Panc1 (cell line): ENCODE measurements at places on chromosomes 2 and 18. TPM values are rescaled to one million over a fixed set of nuclear protein-coding genes. Genes with fewer than 3 reads are reported as not detected.

GRCh38 chr2:189175869-189176433 is 3.6 kb downstream of the COL5A2 start:
- peaks cover 31% of the 10 kb centered on the region for H3K4me1 ChIP-seq
- no peak for DNase-seq
- peak overlapping the region; percentile 84; the same call in 1 of the 2 replicates for H3K27ac ChIP-seq
- H3K4me3 ChIP-seq, result peak overlapping the region; percentile 64

- H3K27ac ChIP-seq, result no peak overlapping the region
- no peak for DNase-seq
Measured at GRCh38 chr18:22796113-22796512, 137.0 kb upstream of the RBBP8 start.

Gene ALPI
- total RNA-seq, result not detected

DNA sequence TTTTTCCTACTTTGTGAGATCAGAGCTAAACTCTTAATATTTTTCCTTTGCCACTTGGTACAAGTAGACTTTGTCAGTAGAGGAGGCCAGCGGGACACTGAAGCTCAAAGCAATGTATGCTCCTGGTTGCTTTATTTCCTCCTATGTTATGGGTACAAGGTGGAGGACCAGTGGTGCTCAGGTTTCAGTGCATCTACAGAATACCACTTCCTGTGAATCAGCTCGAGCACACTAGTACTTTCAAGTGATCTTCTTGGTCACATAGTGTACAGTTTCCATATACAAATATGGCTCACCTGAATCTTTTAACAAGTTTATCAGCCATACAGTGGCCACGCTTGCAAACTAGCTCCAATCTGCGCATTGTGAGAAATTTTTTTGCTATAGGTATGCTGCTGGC is 1674.8 kb upstream of the TMEFF2 start:
- no peaks in the 10 kb centered on the region for H3K27me3 ChIP-seq
- no peak overlapping the region for H3K4me3 ChIP-seq
- H3K4me1 ChIP-seq, result no peaks in the 10 kb centered on the region
- DNase-seq, result no peak
- no peaks in the 10 kb centered on the region for H3K36me3 ChIP-seq

Gene CYP27C1
- 5.7 TPM for total RNA-seq

Gene CDH2
- total RNA-seq, result 42.3 TPM

GRCh38 chr2:132621131-132621875 is 48.7 kb downstream of the LYPD1 start:
- H3K4me3 ChIP-seq, result no peak overlapping the region
- H3K27me3 ChIP-seq, result no peaks in the 10 kb centered on the region
- H3K27ac ChIP-seq, result no peak overlapping the region
- H3K36me3 ChIP-seq, result no peaks in the 10 kb centered on the region

GRCh38 chr2:96489663-96490062 is 15.5 kb downstream of the NEURL3 start:
- DNase-seq, result no peak
- no peak overlapping the region for H3K4me3 ChIP-seq
- H3K27me3 ChIP-seq, result no peaks in the 10 kb centered on the region
- H3K27ac ChIP-seq, result no peak overlapping the region

DNA sequence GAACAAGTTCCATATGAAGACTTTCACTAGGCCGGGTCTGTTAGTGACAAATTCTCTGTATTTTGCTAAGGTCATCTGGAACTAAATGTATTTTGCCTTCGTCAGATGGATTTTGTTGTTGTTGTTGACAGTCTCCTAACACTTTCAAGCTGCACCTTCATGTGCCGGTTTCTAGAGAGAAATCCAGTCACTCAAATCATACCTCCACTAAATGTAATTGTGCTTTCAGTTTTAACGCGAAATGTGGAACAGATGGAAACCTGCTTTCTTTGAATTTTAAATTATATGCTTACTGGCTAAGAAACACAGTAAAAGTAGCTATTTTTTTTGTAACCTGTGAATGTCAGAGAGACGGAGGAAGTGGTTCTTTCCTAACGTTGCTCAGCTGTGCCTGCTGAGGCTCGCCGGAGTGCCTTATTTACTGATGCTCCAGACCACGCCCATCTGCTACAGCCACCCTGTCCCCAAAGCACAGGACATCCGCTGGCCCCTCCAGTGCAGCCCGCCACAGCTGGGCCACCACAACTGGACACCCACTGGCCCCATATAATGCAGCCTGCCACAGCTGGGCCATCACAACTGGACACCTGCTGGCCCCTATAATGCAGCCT is 134.7 kb downstream of the PXDN start:
- peak overlapping the region; percentile 51 for H3K27ac ChIP-seq
- no peaks in the 10 kb centered on the region for H3K27me3 ChIP-seq
- no peaks in the 10 kb centered on the region for H3K36me3 ChIP-seq
- H3K4me1 ChIP-seq, result peaks cover 27% of the 10 kb centered on the region

DNA sequence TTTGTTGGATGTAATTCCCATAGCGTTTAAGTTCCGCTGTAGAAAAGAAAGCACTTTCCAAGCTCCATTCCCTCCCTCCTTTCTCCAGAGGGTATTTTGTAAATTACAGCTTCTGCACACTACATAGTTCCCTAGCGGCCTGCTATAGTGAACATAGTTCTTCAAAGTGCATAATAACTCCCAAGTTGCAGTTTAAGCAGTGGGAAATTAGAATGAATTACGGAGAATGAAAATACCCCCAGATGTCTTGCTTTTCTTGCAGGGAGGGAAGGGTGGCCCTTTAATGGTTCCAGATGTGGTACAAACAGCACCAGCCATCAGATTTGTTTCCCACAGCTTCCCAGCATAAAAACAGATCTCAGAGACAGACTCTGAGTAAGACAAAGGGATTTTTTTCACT is 893.9 kb downstream of the SUCLG1 start:
- H3K4me3 ChIP-seq, result no peak overlapping the region
- H3K27me3 ChIP-seq, result no peaks in the 10 kb centered on the region
- H3K36me3 ChIP-seq, result no peaks in the 10 kb centered on the region
- DNase-seq, result no peak
- H3K27ac ChIP-seq, result no peak overlapping the region

- no peaks in the 10 kb centered on the region for H3K4me1 ChIP-seq
- no peaks in the 10 kb centered on the region for H3K27me3 ChIP-seq
- H3K4me3 ChIP-seq, result no peak overlapping the region
Measured at GRCh38 chr2:98480598-98480997, 35.9 kb downstream of the INPP4A start.

DNA sequence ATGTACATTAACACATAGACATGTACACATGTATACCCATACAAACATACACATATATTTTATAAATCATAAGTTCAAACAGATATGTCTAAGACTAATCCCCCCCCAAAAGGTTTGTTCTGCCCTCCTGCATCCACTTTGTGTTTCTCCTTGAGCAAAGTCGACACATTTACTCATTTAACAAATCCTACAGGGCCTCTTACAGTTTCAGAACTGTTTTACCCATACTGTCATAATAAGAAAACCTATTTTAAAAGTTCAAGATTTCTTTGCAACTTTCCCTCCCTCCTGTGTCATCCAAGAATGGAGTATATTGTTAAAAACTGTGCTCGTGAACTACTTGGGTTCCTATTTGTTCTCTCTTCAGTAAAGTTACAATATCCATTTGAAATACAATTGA is 166.7 kb downstream of the L3MBTL4 start:
- no peaks in the 10 kb centered on the region for H3K4me1 ChIP-seq
- DNase-seq, result no peak
- H3K27ac ChIP-seq, result no peak overlapping the region
- no peak overlapping the region for H3K4me3 ChIP-seq
- no peaks in the 10 kb centered on the region for H3K27me3 ChIP-seq

DNA sequence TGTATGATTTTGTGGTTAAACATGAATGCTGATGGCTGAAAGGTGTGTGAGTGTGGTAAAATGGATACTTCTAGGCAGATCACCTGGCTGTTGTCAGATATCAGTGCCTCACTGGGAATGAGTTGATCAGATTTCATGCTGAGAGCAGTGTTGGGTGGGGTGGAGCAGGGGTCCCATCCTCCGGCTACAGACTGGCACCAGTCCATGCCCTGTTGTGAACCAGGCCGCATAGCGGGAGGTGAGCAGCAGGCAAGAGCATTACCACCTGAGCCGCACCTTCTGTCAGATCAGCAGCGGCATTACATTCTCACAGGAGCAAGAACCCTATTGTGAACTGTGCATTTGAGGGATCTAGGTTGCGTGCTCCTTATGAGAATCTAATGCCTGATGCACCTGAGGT is 78.7 kb downstream of the GLI2 start:
- no peaks in the 10 kb centered on the region for H3K36me3 ChIP-seq
- no peak overlapping the region for H3K4me3 ChIP-seq
- DNase-seq, result no peak
- H3K27ac ChIP-seq, result no peak overlapping the region
- no peaks in the 10 kb centered on the region for H3K27me3 ChIP-seq

GRCh38 chr2:660586-661359 is 16.4 kb downstream of the TMEM18 start:
- H3K27ac ChIP-seq, result no peak overlapping the region
- DNase-seq, result no peak
- no peaks in the 10 kb centered on the region for H3K27me3 ChIP-seq
- H3K36me3 ChIP-seq, result no peaks in the 10 kb centered on the region; the same call in 1 of the 2 replicates

DNA sequence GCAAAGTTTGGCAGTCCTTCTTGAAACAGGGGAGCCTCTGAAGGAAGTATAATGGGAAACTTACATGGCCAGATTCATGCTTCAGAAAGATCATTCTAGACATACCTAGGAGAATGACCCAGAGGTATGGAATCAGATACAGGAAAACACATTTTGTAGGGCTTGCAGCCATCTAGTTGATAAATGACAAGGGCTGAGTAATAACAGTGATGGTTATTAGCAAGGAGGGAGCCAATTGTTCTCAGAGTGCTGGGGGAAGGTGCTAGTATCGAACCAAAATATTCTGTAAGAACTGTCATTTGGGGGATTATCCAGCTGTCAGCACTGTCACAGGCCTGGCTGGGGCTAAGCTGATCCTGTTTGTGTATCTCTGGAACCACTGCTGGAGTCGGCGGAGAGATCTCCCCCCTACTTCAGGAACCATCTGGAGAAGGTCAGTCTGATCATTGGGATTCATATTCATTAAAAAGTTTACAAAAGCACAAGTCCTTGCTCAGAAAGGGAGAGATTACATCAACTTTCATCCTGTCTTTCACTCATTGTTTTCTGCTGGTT is 113.8 kb upstream of the THSD7B start:
- no peaks in the 10 kb centered on the region for H3K27me3 ChIP-seq
- H3K27ac ChIP-seq, result no peak overlapping the region
- H3K36me3 ChIP-seq, result no peaks in the 10 kb centered on the region
- H3K4me3 ChIP-seq, result no peak overlapping the region
- no peak for DNase-seq

Gene B3GNT7
- total RNA-seq, result 83.3 TPM

Gene LYG2
- total RNA-seq, result not detected
